Natural killer cell treated with Interleukin-12 subunit alpha and Interleukin-12 subunit beta and Interleukin-15 and Interleukin-18, amount 100 ng/mL, for 72 hours (primary cell): ENCODE measurements at places on chromosomes 5 and 9. TPM values are rescaled to one million over a fixed set of nuclear protein-coding genes. Genes with fewer than 3 reads are reported as not detected.
A peak's percentile ranks its signal among the peaks of the same experiment; 100 is the strongest.

DNA sequence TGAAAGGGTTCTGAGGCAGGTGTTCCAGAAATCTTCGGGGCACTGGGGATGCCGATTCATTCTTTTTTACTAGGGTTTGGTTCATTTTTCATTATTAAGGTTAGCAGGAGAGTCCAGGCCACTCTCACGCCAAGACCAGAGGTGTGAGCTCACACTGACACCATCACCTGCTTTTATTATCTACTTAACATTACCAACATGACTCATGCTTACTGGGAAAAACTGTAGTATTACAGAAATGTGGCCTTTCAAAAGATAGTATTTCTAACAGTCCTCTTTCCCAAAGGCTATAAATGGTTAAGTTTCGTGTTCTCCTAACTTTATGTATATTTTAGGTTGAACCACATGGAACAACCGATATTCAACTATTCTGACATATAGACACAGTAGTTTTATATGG is 222.1 kb downstream of the ROR2 start:
- H3K4me3 ChIP-seq, result no peak overlapping the region
- no peak overlapping the region for H3K27ac ChIP-seq
- no peaks in the 10 kb centered on the region for H3K36me3 ChIP-seq
- H3K27me3 ChIP-seq, result no peaks in the 10 kb centered on the region

GRCh38 chr5:159157552-159157951 is 51.8 kb downstream of the RNF145 start:
- H3K4me3 ChIP-seq, result no peak overlapping the region

GRCh38 chr5:74976651-74977050 is 75.7 kb downstream of the GCNT4 start:
- no peaks in the 10 kb centered on the region for H3K27me3 ChIP-seq
- DNase-seq, result no peak
- H3K4me1 ChIP-seq, result peaks cover 36% of the 10 kb centered on the region
- H3K36me3 ChIP-seq, result peaks cover 8% of the 10 kb centered on the region
- H3K4me3 ChIP-seq, result no peak overlapping the region
- peak overlapping the region; percentile 71 for H3K27ac ChIP-seq

Gene INSL4
- total RNA-seq, result not detected

- no peak for DNase-seq
- no peak overlapping the region for H3K27ac ChIP-seq
- peaks cover 15% of the 10 kb centered on the region for H3K4me1 ChIP-seq
- peaks cover 11% of the 10 kb centered on the region for H3K36me3 ChIP-seq
- H3K4me3 ChIP-seq, result no peak overlapping the region
Observed at GRCh38 chr9:122042056-122042455, 51.1 kb downstream of the TTLL11 start.

Gene UGT3A2
- not detected for total RNA-seq

DNA sequence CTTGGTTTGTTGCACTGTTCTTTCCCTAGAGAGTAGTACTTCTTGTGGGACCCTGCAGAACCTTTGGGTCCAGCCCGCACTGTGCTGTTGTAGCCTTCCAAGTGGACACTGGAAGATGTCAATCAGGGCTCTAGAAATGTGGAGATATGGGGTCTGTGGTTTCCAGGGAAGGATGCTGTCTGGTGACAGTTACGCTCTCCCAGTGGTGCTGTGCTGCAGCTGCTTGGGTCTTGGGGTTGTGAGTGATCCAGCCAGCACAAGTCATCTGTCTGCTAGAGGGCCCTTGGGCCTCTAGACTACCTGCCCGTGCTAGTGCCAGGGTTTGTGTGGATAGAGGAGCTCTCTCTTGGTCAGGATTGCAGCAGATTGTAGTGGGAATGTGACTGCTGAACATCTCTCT is 484.5 kb downstream of the DMAC1 start:
- peaks cover 49% of the 10 kb centered on the region for H3K27me3 ChIP-seq
- no peak overlapping the region for H3K4me3 ChIP-seq
- peaks cover 31% of the 10 kb centered on the region for H3K36me3 ChIP-seq
- H3K4me1 ChIP-seq, result no peaks in the 10 kb centered on the region
- DNase-seq, result no peak

DNA sequence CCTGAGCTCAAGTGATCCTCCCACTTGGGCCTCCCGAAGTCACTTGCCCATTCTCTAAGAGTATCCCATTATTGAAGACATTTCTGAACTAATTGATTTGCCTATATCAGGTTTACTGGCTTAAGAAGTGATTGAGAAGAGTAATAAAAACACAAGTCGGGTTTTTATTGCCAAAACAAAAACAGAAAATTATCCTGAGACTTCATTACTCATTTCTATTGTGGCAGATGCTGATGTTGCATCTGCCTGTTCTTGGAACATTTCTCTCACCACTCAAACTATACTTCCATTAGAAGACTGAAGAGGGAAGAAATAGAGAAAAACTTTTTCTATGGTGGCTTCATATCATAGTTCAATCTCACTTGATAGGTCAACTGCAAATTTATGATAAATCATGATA is 41.9 kb upstream of the PLPP1 start:
- peaks cover 7% of the 10 kb centered on the region for H3K27me3 ChIP-seq
- no peaks in the 10 kb centered on the region for H3K36me3 ChIP-seq
- H3K4me3 ChIP-seq, result no peak overlapping the region
- DNase-seq, result no peak
- H3K4me1 ChIP-seq, result no peaks in the 10 kb centered on the region

Gene TIMD4
- 13.5 TPM for total RNA-seq

- no peaks in the 10 kb centered on the region for H3K4me1 ChIP-seq
- H3K27me3 ChIP-seq, result peaks cover 24% of the 10 kb centered on the region
- no peak overlapping the region for H3K27ac ChIP-seq
- DNase-seq, result no peak
- H3K4me3 ChIP-seq, result no peak overlapping the region
Observed at GRCh38 chr5:74127381-74128320, 501.7 kb downstream of the ARHGEF28 start.

DNA sequence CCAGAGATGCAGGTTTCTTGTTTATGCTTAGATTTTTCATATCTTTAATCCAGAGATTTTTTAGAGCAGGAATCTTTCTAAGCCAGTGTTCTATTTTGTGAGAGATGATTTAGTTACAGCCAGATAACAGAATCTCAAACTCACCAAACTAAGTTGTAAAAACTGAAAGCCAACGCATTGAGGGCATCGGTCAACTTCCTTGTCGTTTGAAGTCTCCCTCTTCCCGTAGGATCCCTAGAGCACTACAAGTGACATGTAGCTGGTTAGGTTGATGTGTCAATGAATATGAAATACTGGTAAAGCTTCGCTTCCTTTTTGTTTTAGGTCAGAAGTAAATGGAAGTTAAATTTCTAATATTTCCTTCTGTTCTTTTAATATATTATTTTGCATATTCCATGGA is 139.6 kb downstream of the YIPF5 start:
- DNase-seq, result no peak
- no peak overlapping the region for H3K27ac ChIP-seq
- H3K27me3 ChIP-seq, result peaks cover 10% of the 10 kb centered on the region
- H3K36me3 ChIP-seq, result no peaks in the 10 kb centered on the region
- no peaks in the 10 kb centered on the region for H3K4me1 ChIP-seq
- H3K4me3 ChIP-seq, result no peak overlapping the region

GRCh38 chr9:133525677-133526076 is 918 bp upstream of the MYMK start:
- no peak overlapping the region for H3K27ac ChIP-seq
- peaks cover 3% of the 10 kb centered on the region for H3K27me3 ChIP-seq
- no peak overlapping the region for H3K4me3 ChIP-seq
- no peaks in the 10 kb centered on the region for H3K4me1 ChIP-seq

- no peak overlapping the region for H3K4me3 ChIP-seq
- H3K36me3 ChIP-seq, result no peaks in the 10 kb centered on the region
- H3K4me1 ChIP-seq, result no peaks in the 10 kb centered on the region
- peaks cover 7% of the 10 kb centered on the region for H3K27me3 ChIP-seq
- no peak overlapping the region for H3K27ac ChIP-seq
Observed at GRCh38 chr9:27715651-27716050, 142.4 kb upstream of the C9orf72 start.

Gene SLC6A3
- not detected for total RNA-seq

- H3K4me1 ChIP-seq, result peaks cover 5% of the 10 kb centered on the region
- H3K27me3 ChIP-seq, result peaks cover 24% of the 10 kb centered on the region
- H3K27ac ChIP-seq, result no peak overlapping the region
- no peak overlapping the region for H3K4me3 ChIP-seq
Observed at GRCh38 chr5:170576602-170577535, 73.0 kb downstream of the KCNIP1 start.

DNA sequence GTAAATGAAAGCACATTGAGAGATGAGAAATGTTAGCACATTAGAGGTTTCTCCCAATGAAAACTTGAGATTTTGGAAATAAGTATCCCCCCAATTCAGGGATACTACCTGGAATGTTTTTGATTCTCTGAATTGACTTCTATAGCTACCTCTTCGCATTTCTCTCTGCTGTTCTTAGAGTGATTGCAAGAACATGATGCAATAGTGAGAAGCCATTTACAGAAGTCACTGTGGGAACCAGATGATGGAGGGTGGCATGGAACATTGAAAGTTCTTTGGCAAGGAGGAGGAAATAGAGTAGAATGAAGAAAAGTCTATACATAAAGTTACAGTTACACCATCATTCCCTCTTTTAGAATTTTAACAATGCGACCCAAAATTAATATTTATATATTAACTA is 9.2 kb downstream of the NPR3 start:
- no peak overlapping the region for H3K4me3 ChIP-seq
- DNase-seq, result no peak
- H3K4me1 ChIP-seq, result no peaks in the 10 kb centered on the region
- H3K27ac ChIP-seq, result no peak overlapping the region

GRCh38 chr9:108815156-108815555 is 40.6 kb downstream of the ACTL7B start:
- H3K36me3 ChIP-seq, result no peaks in the 10 kb centered on the region
- no peak overlapping the region for H3K4me3 ChIP-seq
- DNase-seq, result no peak
- H3K4me1 ChIP-seq, result peaks cover 9% of the 10 kb centered on the region
- peaks cover 7% of the 10 kb centered on the region for H3K27me3 ChIP-seq

DNA sequence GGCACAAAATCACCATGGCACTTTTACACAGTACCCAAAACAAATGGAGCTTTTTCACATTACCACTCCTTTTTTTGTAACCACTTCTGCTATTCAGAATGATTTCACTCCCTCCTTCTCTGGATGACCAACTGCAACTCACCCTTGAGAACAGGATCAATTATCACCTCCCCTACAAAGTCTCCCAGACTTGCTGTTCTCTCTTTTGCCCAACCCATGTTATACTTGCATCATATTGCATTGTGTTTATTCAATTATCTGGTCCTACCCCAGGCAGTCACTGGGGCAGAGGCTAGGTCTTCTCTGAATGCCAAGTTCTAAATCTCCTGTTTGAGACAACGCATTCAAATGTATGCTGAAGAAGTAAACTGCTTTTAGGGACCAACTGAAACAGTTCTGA is 96.0 kb downstream of the GPR21 start:
- no peaks in the 10 kb centered on the region for H3K4me1 ChIP-seq
- H3K27ac ChIP-seq, result no peak overlapping the region
- H3K4me3 ChIP-seq, result no peak overlapping the region
- DNase-seq, result no peak

DNA sequence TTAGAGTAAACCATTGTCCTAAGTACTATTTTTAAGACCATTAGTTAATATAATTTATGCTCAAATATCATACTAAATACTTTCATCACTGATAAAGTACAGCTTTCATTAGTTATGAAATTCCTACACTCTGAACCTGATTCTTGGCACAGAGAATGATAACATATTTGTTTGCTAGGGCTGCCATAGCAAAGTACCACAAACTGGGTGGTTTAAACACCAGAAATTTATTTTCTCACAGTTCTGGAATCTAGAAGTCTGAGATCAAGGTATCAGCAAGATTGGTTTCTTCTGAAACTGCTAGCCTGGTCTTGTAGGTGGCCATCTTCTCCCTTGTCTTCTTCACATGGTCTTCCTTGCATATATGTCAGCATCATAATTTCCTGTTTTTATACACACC is 608.4 kb downstream of the TLE1 start:
- H3K4me1 ChIP-seq, result no peaks in the 10 kb centered on the region
- H3K36me3 ChIP-seq, result no peaks in the 10 kb centered on the region
- no peak for DNase-seq

- no peaks in the 10 kb centered on the region for H3K27me3 ChIP-seq
- no peaks in the 10 kb centered on the region for H3K36me3 ChIP-seq
- H3K4me1 ChIP-seq, result peaks cover 8% of the 10 kb centered on the region
- H3K27ac ChIP-seq, result no peak overlapping the region
- DNase-seq, result no peak
Observed at GRCh38 chr9:126406075-126406667, 79.5 kb downstream of the MVB12B start.

Gene TNFSF15
- total RNA-seq, result 0.08 TPM

Gene FGF1
- total RNA-seq, result not detected

GRCh38 chr5:138952962-138953361 is 77.8 kb upstream of the LRRTM2 start:
- no peak for DNase-seq
- peaks cover 19% of the 10 kb centered on the region for H3K4me1 ChIP-seq
- H3K27ac ChIP-seq, result no peak overlapping the region
- peak overlapping the region; percentile 61 for H3K4me3 ChIP-seq
- H3K36me3 ChIP-seq, result no peaks in the 10 kb centered on the region
- no peaks in the 10 kb centered on the region for H3K27me3 ChIP-seq

Gene FAM200C
- 1.00 TPM for total RNA-seq

Gene FCN2
- not detected for total RNA-seq

GRCh38 chr9:108241384-108242073 is 614.3 kb downstream of the ACTL7B start:
- H3K27ac ChIP-seq, result no peak overlapping the region
- no peak overlapping the region for H3K4me3 ChIP-seq
- no peaks in the 10 kb centered on the region for H3K27me3 ChIP-seq
- no peak for DNase-seq
